T-helper 17 cell (primary cell): ENCODE measurements at places on chromosomes 5 and 9.

GRCh38 chr5:56306433-56307150 is 73.5 kb upstream of the ANKRD55 start:
- DNase-seq = no peak

DNA sequence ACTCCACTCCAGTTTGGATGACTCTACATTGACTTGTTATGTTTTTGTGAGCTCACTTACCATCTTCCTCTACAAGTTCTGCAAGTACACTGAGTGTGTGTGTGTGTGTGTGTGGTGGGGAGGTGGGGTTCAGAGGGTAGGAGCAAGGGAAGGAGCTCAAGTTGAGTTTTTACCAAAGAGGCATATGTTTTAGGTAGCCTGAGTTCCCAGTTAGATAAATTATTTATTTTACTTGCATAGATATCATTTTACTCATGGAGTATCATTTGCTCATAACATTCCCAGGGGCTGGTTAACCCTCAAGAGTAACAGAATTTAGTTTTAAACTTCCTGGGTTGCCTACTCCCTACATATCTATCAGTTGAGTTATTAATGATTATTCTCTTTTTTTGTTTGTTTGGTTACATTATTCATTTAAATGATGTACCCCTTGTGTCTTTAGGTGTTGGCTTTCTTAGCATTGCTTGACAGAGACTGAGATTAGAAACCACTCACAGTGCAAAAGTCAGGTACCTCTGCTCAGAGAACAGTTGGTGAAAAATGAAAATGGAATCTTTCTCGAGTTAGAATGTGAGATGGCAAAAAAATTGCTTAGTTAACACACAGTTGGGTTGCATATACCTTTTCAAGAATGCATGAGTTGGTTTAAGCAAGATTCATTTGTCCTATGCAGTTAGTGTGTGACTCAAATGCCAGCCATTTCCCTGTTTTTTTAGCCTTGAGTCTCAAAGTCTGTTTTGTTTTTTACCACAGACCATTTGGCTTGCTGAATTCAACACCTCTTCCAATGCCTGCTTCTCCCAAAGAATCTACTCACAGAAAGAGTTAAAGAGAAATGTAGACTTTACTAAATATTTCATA is 29.2 kb downstream of the TNFSF8 start:
- DNase-seq = no peak

- no peak for DNase-seq
These were observed 736.3 kb downstream of the TAF11L14 start for GRCh38 chr5:18370531-18370930.

GRCh38 chr5:176906126-176906525 is 7.0 kb upstream of the HK3 start:
- DNase-seq = no peak

DNA sequence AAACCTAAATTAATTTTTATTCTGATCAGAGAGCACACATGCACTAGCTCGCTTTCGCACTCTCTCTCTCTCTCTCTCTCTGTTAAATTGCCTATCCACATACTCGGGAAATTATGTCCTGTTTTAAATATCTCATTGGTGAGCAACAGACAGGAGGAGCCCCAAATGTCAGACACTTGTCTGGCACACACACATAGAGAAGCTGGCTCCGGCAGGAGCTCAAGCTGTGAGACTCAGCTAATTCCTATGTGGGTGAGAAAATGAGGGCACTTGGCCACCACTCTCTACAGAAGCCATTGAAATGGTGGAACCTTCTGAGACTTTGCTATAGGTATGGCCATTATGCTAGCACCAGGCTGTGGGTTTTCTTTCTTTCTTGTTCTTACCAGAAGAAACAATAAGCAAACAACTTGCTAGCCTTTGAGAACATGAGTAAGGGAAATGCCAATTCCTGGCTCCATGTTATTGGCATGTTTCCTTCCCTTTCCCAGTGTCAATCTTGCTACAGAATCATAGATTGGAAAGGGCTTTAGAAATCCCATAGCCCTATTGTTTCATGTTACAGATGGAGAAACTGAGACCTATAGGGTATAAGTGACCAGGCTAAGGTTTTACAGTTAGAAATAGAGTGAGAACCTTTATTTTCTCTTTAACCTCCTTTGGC is 9.0 kb downstream of the RFX3 start:
- DNase-seq = no peak

DNA sequence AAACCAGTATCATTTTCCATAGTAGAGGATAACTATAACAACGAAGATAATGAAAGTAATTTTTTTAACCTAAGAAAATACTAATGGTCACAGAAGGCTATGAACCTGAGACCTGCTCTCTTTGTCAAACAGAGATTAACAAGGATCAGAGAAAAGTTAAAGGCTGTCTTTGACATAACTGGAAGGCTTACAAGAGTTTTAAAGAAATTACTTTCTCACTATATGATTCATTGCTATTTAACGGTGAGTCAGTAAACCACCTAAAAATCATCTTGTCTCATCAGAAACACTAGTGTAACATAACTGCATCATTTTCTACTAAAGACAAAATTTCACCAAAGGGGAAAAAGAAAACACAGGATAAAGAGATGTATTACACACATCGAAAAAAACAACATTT is 19.3 kb downstream of the MLANA start:
- DNase-seq = no peak

GRCh38 chr5:73201547-73202513 is 28.8 kb downstream of the TMEM174 start:
- peak; percentile 44 for DNase-seq

GRCh38 chr5:80193401-80193800 is 62.4 kb downstream of the SERINC5 start:
- no peak for DNase-seq

- no peak for DNase-seq
These were observed 192.1 kb upstream of the ADAMTS16 start for GRCh38 chr5:4947893-4948536.

DNA sequence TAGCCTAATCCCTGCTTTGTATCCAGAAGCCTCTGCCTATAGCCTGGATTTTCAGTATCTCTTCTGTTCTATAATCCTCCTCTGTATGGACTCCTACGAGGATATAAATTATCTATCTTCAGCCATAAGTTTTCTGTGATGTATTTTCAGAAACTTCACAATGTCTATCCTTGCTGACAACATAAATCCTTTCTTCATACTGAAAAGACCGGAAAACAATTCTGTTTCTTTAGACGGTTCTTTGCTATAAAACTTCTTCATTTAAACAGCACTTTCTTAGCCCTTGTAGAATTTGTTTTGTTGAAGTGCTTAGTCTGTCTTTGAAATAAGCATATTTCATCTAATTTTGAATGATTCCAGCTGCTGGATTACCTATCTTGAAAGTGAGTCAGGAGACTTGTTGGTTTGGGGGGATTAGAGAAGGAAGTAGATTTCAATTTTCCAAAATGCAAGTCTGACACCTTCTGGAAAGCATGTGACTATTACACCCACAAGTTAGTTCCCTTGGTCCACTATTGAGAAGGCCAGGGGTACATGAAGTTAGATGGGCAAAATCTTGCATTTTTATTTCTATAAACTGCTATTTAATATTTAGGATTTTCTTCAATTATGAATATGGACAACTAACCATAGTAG is 96.3 kb upstream of the RANBP3L start:
- no peak for DNase-seq

DNA sequence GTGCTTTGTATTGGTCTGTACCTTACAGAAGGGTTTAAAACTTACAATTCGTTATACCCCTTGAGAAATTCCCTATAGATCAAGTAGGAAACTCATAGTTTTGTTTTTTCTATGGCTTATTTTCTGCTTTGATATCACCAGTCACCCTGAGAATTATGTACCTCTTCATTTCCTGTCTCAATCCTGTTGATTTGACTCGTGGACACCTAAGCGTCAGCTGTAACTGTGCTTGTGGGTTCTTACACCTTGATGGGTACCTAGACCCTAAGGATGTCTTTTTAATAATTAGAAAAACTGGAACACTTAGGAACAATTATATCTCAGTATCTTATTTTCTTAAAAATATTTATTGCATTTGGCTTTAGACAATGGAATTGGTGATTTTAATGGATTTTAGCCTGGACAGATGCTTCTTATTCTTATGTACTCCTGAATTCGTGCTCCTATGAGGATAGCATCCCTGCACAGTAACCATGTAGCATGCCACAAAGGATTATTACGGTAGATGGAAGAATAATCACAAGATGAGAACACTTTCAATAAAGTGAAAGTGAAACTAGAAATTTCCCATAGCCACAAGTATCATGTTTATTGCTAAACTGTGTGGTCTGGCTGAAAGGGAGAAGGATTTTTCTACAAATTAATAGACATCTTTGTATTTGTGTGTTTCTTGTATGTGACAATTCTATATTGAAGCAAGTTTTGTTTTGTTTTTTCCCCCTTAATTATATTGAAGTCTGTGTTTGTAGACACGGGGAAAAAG is 1920.3 kb upstream of the WWC1 start:
- DNase-seq = no peak

DNA sequence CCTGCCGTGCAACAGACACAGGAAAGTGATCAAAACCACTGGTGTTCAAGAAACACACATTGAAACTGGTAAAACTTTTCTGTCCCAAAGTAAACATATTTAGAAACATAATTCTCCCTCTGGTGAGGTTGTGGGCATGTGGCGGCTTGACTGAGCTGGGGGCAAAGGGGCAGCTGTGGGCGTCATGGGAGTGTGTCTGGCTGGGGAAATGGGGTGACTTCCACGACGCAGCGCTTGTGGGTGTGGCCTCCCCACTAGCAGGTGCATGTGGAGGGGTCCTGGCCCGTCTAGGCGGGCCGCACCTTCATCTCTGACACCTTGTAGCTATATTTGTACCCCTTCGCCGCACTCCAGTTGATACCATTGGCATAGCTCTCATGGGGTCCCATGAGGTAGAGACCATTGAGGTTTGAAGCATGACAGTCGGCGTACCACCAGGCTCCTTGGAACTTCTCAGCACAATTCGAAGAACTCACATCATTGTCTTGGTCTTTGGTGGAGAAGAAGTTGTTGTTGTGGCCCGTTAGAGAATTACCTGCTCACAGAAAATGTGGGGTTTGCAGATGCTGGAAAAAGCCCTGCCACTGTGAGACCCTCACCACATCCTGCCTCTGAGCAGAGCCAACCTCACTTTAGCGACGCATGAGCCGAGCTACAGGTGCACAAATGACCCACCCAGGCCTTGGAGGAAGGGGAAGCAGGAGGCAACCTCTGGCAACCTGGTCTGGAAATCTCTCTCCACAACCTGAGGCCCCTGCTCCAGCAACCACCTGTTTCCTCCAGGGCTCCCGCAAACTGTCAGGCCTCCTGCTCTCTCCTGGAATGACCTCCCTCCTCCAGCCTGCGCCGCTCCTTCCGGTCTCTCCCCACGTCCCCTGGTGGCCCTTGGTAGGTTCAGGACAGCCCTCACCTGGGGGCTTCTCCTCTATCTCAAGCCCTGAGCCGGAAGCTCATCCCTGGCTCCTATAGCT is 7.9 kb downstream of the FCN1 start:
- DNase-seq = no peak

DNA sequence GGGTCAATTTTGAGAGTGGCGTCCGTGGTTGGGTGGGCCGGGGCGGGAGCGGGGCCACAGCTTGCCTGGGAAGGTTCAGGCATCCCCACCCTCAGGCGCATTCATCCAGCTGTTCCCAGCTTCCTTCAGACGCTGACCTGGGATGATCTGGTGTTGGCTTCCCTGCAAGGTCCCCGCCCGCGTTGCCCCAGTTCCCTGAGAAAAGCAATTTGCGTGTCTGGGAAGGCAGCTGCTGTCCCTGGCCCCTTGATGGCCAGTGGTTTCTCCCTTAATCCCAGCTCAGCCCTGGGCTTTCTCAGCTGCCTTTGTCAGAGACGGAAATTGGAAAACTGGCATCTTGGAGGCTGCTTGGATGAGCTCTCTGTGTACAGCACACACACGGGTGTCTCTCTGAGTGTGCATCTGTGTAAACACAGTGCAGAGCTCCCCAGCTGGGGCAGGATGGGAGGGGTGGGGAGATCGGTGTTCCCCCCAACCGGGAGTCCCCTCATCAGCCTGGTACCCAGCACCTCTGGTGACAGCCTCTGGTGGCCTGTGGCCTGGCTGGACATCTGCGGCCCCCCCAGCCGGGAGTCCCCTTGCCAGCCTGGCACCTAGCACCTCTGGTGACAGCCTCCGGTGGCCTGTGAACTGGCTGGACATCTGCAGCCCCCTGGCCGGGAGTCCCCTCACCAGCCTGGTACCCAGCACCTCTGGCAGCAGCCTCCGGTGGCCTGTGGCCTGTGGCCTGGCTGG is 94.0 kb downstream of the COL5A1 start:
- DNase-seq = no peak

- DNase-seq = no peak
These were observed 464.5 kb upstream of the SMARCA2 start for GRCh38 chr9:1550636-1551035.

- DNase-seq = no peak
These were observed 3.0 kb downstream of the SLC22A5 start for GRCh38 chr5:132372542-132372941.

DNA sequence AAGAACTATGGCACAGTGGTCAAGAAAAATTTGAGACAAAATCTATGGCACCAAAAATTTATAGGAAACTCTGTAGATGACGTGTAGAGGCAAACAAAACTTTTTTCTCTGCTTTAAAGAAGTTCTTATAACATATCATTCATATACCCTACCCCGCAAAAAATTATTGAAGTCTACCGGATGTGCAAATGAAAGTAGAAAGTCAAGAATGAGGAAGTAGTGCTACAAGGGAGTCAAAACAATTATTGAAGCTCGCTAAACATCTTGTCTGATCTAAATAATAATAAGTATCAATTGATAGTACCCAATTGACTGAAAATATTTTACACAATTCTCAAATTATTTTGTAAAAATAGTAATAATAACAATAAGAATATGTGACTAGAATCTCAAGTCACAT is 398.5 kb downstream of the TAF11L14 start:
- DNase-seq = no peak

DNA sequence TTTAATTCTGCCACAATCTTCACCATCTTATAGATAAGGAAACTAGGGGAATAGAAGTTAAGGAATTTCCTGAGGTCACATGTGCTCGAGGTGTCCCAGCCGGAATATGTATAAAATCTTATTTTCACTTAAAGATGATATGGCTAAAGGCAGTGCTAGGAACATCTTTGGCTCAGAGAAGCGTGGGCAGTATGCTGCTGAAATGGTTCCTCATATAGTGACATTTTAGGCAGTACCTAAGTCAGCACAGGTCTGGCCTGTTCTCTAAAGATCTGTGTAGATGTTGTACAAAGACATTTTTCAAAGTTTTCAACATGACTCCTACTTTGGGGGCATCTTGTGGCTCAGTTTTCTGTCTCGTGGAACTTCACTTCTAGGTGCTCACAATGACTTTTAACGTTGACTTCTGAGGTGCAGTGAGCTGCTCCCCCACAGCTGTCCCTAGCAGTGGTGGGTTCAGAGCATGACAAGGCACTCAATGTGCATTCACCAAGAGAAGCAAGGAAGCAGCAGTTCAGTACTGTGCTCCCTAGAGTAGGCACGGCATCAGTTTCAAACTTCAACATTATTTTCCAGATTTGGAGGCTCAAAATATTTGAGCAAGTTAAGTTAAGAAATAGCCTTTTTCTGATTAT is 40.3 kb downstream of the TNFAIP8 start:
- no peak for DNase-seq

DNA sequence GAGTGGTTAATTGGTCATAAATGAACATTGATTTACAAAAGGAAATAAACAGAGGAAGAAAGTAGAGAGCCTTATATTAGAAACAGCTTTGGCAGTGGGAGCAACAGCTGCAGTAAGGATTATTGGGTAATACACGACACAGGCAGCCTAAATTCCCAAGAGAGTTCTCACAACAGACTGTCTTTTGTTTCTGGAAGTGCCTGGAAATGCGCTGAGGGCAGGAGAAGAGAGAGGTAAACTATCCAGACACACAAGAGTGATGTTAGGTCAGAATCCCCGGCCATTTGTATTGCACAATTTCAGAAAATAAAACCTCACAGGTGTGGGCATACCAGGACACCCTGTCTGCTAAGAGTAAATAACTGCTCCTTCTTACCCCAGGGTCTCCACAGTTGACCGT is 450.4 kb upstream of the CTNND2 start:
- no peak for DNase-seq
